ENCODE measurements at places on chromosomes 11 and 22. TPM values are rescaled to one million over a fixed set of nuclear protein-coding genes. Genes with fewer than 3 reads are reported as not detected.

The SLC43A3 gene
- total RNA-seq, result 10.8 TPM

The ABCG4 gene
- total RNA-seq, result 2.5 TPM

The ROBO4 gene
- not detected for total RNA-seq

The TRIM6 gene
- total RNA-seq, result 2.1 TPM

The TRIM29 gene
- total RNA-seq, result not detected

The ASRGL1 gene
- total RNA-seq, result 6.0 TPM

The TNRC6B gene
- total RNA-seq, result 42.8 TPM

The SULT4A1 gene
- total RNA-seq, result 2.9 TPM

The PNPLA5 gene
- total RNA-seq, result not detected

The YWHAH gene
- 218 TPM for total RNA-seq

The NCF4 gene
- total RNA-seq, result not detected

The UNC93B1 gene
- 14.4 TPM for total RNA-seq

All from chondrocyte (in vitro differentiated cells).